Calu3 (cell line): ENCODE measurements at places on chromosomes 5 and 9. TPM values are rescaled to one million over a fixed set of nuclear protein-coding genes. Genes with fewer than 3 reads are reported as not detected.

GRCh38 chr9:116223926-116224325 is 70.3 kb downstream of the PAPPA start:
- no peaks in the 10 kb centered on the region for H3K36me3 ChIP-seq
- H3K27me3 ChIP-seq: peaks cover 21% of the 10 kb centered on the region
- H3K4me1 ChIP-seq: no peaks in the 10 kb centered on the region

DNA sequence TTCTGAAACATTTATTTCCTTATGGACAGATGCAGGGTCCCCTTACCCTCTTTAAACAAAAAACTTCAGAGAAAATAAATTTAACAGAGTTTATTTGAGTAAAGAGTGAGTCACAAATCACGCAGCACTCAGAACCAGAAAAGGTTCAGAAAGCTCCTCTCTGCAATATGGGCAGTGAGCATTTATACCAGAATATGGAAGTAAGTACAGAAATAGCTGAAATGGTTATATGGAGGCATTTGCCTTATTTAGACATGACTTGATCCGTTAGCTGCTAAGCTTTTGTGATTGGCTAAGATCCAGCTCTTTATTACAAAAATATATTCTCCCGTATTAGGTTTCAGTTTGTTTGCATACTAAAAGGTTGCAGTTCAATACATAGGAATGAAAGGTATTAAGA is 1554.1 kb downstream of the EFNA5 start:
- H3K4me1 ChIP-seq: no peaks in the 10 kb centered on the region
- H3K4me3 ChIP-seq: no peak overlapping the region
- H3K27ac ChIP-seq: no peak overlapping the region
- no peaks in the 10 kb centered on the region for H3K36me3 ChIP-seq
- H3K27me3 ChIP-seq: no peaks in the 10 kb centered on the region
- DNase-seq: no peak

Gene PCDHGA9
- 16.0 and 18.1 TPM in 2 replicates for total RNA-seq

GRCh38 chr9:11318946-11319345 is 706.1 kb upstream of the PTPRD start:
- DNase-seq: no peak
- H3K27ac ChIP-seq: no peak overlapping the region
- H3K4me1 ChIP-seq: no peaks in the 10 kb centered on the region
- H3K27me3 ChIP-seq: no peaks in the 10 kb centered on the region
- H3K4me3 ChIP-seq: no peak overlapping the region

DNA sequence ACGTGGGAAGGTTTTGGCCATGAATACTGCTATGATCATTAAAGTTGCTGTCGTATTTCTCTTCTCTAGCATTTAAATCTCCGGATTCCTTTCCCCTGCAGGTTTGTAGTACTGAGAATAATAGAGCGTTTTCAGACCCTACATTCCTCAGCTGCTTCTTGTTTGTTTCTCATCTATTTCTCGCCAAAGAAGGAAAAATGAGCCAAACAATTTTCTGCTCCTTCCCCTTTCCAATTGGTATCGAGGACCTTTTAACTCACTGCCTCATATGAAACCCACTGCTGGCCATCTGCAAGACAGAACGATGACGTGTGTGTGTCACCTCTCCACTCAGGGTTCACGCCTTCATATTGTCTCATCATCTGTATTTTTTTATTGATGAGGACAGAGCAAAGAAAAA is 689.4 kb upstream of the WWC1 start:
- H3K4me1 ChIP-seq: no peaks in the 10 kb centered on the region
- no peak overlapping the region for H3K27ac ChIP-seq
- DNase-seq: no peak
- no peak overlapping the region for H3K4me3 ChIP-seq
- no peaks in the 10 kb centered on the region for H3K36me3 ChIP-seq

Gene DRD1
- not detected in 2 replicates for total RNA-seq

GRCh38 chr5:135829681-135830383 is 4.6 kb upstream of the SLC25A48 start:
- peaks cover 10% of the 10 kb centered on the region for H3K36me3 ChIP-seq
- peak; percentile 75 for DNase-seq
- no peak overlapping the region for H3K4me3 ChIP-seq
- peaks cover 92% of the 10 kb centered on the region for H3K27me3 ChIP-seq

GRCh38 chr5:75472973-75473372 is 38.5 kb downstream of the CERT1 start:
- DNase-seq: no peak
- H3K27ac ChIP-seq: no peak overlapping the region
- H3K27me3 ChIP-seq: no peaks in the 10 kb centered on the region
- no peaks in the 10 kb centered on the region for H3K36me3 ChIP-seq
- peaks cover 42% of the 10 kb centered on the region for H3K4me1 ChIP-seq
- H3K4me3 ChIP-seq: no peak overlapping the region

- H3K4me3 ChIP-seq: peak overlapping the region; percentile 3
- H3K27me3 ChIP-seq: no peaks in the 10 kb centered on the region
- DNase-seq: peak; percentile 46
- no peaks in the 10 kb centered on the region for H3K36me3 ChIP-seq
- H3K27ac ChIP-seq: peak overlapping the region; percentile 21
Observed at GRCh38 chr9:19397845-19398244, 11.0 kb upstream of the ACER2 start.

DNA sequence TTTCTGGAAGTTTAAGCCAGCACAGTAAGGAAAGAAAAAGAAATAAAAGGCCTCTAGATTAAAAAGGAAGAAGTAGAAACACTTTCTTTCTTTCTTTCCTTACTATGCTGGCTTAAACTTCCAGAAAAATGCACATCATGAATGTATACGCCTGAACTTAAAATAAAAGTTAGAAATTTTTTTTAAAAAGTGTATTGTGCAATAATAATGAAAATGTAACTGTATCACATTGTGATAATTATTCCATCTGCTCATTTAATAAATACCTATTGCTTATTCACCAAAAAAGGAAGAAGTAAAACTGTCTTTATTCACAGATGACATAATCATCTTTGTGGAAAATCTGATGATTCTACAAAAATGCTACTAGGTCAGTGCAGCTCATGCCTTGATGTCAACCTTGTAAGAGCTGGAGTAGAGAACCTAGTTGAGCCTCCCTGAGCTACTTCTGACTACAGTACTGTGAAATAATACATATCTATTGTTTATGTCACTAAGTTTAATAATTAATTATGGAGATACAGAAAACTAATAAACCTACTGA is 49.4 kb downstream of the MCTP1 start:
- H3K4me3 ChIP-seq: no peak overlapping the region
- H3K36me3 ChIP-seq: no peaks in the 10 kb centered on the region
- DNase-seq: no peak
- peaks cover 13% of the 10 kb centered on the region for H3K27me3 ChIP-seq

DNA sequence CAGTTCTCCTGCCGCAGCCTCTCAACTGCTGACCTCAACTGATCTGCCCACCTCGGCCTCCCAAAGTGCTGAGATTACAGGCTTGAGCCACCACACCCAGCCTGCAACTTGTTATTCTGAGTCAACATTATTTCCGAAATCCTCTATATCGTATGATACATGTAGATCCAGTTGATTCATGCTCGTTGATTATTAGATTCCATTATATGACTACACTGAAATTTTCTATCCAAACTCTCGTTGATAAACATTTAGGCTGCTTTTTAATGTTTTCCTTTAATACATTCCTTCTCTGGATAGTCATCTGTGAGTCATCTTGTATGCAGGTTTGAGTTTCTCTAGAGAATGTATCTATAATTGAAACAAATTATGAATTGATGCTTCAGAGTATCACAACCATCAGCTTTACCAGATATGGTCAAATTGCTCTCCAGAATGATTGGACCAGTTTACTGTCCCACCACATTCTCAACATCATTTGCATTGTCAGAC is 4.1 kb downstream of the CDK7 start:
- no peaks in the 10 kb centered on the region for H3K27me3 ChIP-seq
- DNase-seq: peak; percentile 39
- peak overlapping the region; percentile 88 for H3K4me3 ChIP-seq
- H3K4me1 ChIP-seq: peaks cover 50% of the 10 kb centered on the region
- H3K36me3 ChIP-seq: peaks cover 49% of the 10 kb centered on the region
- peak overlapping the region; percentile 62 for H3K27ac ChIP-seq

- no peaks in the 10 kb centered on the region for H3K4me1 ChIP-seq
- H3K36me3 ChIP-seq: peaks cover 23% of the 10 kb centered on the region
- DNase-seq: peak; percentile 81
Observed at GRCh38 chr9:133144142-133144903, 19.4 kb downstream of the GBGT1 start.

DNA sequence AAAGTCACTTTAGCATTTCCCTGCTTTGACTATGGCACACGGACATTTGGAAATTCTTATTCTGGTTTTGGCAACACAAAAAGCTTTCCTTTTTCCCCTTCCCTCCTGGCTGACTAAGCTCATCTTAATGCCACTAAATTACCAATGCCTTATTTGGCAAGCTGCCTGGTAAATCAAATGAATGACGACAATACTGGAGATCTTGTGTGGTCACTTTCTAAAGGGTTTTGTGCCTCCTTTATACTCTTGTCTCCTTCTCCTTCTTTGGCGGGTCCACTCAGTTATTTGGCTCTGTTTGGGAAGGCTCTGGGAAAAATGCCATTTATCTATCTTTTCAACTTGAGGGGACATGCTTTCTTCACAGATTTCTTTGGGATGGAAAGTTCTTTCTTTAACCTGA is 34.9 kb downstream of the SH3GL2 start:
- H3K27ac ChIP-seq: no peak overlapping the region
- H3K4me3 ChIP-seq: no peak overlapping the region
- DNase-seq: no peak
- H3K4me1 ChIP-seq: no peaks in the 10 kb centered on the region

DNA sequence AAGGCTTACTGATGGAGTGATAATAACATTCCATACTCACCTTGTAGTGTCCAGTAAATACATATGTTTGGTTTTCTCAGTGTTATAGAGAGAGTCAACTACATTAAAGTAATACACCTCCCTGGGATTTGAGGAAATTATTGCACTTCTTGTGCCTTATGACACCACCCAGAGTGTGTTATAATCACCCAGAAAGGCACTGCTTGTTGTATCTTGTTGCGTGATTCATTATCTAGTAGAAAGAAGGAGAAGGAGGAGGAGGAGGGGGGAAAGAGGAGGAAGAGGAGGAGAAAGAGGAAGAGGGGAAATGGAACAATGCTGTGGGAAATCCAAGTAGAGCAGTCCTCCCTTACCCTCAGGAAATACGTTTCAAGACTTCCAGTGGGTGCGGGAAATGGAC is 661.8 kb upstream of the WWC1 start:
- no peak for DNase-seq
- no peaks in the 10 kb centered on the region for H3K27me3 ChIP-seq
- H3K4me3 ChIP-seq: no peak overlapping the region
- no peaks in the 10 kb centered on the region for H3K36me3 ChIP-seq

GRCh38 chr9:16070455-16071145 is 517.8 kb downstream of the CCDC171 start:
- H3K27ac ChIP-seq: no peak overlapping the region
- H3K27me3 ChIP-seq: no peaks in the 10 kb centered on the region
- no peaks in the 10 kb centered on the region for H3K36me3 ChIP-seq
- no peak overlapping the region for H3K4me3 ChIP-seq
- no peak for DNase-seq
- no peaks in the 10 kb centered on the region for H3K4me1 ChIP-seq

Gene ELL2
- 56.2 and 57.7 TPM in 2 replicates for total RNA-seq

DNA sequence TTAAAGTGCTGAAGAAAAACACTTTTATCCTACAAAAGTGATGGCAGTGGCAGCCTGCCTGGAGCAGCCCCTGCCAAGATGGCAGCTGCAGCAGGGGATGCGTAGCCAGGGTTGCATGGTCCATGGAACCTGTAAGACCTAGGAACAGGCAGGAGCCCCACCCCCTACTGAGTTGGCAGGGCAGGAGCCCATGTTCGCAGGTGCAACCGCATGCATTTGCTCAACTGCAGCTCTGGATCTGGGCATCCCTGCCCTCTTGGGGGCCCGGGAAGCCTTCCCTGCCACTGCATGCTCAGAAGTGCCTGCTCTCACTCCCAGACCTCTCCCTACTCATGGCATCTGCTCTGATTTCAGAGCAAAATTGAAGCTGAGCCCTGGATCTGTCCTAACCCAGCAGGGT is 779.6 kb downstream of the CDH18 start:
- H3K36me3 ChIP-seq: no peaks in the 10 kb centered on the region
- H3K4me1 ChIP-seq: no peaks in the 10 kb centered on the region
- DNase-seq: no peak
- H3K4me3 ChIP-seq: no peak overlapping the region

Gene KLHL9
- 15.8 and 16.8 TPM in 2 replicates for total RNA-seq

GRCh38 chr5:138596105-138596881 is 21.1 kb upstream of the HSPA9 start:
- H3K4me3 ChIP-seq: no peak overlapping the region
- DNase-seq: no peak
- H3K4me1 ChIP-seq: no peaks in the 10 kb centered on the region

Gene PCDHGA5
- total RNA-seq: 0.10 and 0.12 TPM in 2 replicates

- H3K27ac ChIP-seq: no peak overlapping the region
- H3K4me1 ChIP-seq: peaks cover 27% of the 10 kb centered on the region
- H3K4me3 ChIP-seq: peak overlapping the region; percentile 88
- DNase-seq: peak; percentile 41
- peaks cover 44% of the 10 kb centered on the region for H3K36me3 ChIP-seq
Observed at GRCh38 chr5:177601577-177602457, 1.9 kb downstream of the B4GALT7 start.

DNA sequence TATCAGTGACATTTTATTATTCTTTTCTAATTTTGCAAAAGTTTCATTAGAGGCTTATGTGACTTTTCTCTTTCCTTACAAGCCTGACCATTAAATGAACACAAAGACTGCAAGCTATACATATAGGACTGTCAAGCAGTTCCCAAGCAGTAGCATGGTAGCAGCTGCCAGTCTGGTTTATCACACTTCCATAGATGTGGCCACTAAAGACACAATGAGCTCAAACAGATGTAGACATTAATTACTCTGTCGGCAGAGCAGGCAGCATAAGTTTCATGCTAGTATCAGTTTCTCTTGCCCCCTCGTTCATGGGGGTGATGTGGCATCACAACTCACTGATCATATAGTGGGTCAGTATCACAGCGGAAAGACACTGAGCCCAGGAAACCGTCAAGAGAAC is 89.5 kb downstream of the CDH10 start:
- DNase-seq: no peak
- H3K27me3 ChIP-seq: no peaks in the 10 kb centered on the region
- H3K4me3 ChIP-seq: no peak overlapping the region
- no peaks in the 10 kb centered on the region for H3K36me3 ChIP-seq
- H3K27ac ChIP-seq: no peak overlapping the region

GRCh38 chr5:163916376-163916775 is 411.0 kb downstream of the MAT2B start:
- H3K27me3 ChIP-seq: no peaks in the 10 kb centered on the region
- peaks cover 6% of the 10 kb centered on the region for H3K4me1 ChIP-seq
- DNase-seq: no peak
- no peaks in the 10 kb centered on the region for H3K36me3 ChIP-seq
- no peak overlapping the region for H3K27ac ChIP-seq

DNA sequence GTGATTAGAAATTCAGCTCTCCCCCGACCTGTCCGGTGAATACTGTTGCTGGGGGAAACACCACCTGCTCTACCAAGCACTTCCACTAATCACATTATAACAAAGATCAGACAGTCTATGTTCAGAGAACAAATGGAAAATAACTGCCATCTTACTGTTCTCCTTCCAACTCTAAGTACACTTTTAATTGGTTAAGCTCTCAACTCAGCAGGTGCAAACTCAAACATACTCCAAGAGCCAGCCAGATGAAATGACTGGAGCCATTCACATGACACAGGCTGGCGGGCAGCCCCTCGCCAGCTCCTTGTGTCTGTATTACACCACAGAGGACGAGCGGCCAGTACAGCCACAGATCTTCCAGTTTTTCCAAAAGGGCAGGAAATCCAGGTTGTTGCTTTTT is 16.1 kb downstream of the LIFR start:
- H3K4me1 ChIP-seq: no peaks in the 10 kb centered on the region
- no peak overlapping the region for H3K4me3 ChIP-seq
- DNase-seq: no peak
- H3K27me3 ChIP-seq: no peaks in the 10 kb centered on the region
